ENCODE measurements at places on chromosomes 4 and X.

- DNase-seq = no peak
Measured at GRCh38 chr4:113692809-113693411, 68.6 kb downstream of the CAMK2D start.

GRCh38 chr4:83370640-83370906 is 35.9 kb upstream of the HPSE start:
- no peak for DNase-seq

GRCh38 chr4:31272331-31273061 is 552.3 kb downstream of the PCDH7 start:
- no peak for DNase-seq

GRCh38 chr4:153616006-153616555 is 68.0 kb upstream of the TLR2 start:
- no peak for DNase-seq

- no peak for DNase-seq
Measured at GRCh38 chrX:10549280-10549679, 71.1 kb downstream of the MID1 start.

DNA sequence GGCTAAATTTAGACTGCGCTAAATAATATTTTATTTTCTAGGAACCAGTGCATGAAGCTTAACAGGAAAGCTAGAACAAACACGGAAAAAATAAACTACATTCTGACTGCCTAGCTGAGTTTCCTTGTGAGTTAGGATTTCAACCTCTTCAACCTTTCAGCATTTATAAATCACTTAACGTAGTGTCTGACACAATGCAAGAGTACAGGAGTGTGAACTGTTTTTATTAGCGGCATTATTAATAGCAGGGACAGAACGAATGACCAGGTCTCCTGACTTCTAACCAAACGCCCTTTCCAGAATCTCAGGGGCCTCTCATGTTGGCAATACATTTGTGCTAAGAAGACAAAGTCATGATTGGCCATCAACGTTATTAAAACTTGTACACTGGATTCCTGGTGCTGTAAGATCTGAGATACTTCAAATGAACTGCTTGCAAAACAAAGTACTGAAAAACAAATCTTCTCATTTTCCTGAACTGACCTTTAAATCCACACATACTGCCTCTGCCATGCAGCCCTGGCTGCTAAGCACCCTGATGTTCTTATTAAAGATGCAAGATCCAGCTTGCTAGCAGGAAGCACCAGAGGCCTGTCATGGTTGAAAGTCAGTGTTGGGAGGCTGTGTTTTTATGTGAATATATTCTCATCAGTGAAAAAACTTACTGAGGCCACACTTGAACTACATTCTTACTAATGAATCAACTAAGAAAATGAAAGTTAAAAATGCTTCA is 380.4 kb upstream of the CPEB2 start:
- no peak for DNase-seq

GRCh38 chr4:108890484-108890881 is 127.6 kb upstream of the ETNPPL start:
- DNase-seq = no peak

DNA sequence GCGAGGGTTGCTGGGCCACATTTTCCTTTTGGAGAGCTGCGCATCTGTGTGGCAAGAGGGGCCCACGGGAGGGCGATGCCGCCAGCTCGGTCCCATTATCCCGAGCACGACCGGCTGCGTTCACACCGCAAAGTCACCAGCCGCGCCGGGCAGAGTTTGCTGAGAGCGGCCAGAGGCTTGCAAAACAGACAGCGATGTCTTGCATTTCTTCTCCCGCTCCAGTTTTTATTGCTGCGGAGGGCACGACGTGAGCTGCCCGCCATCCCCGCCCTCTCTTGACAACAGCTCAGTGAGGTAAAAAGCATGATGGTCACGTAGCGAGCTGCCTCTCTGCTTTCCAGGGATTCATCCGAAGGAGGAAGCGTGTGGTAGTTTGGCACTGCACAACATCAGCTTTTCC is 102.1 kb upstream of the TENM3 start:
- DNase-seq = no peak

- no peak for DNase-seq
Measured at GRCh38 chrX:15882704-15883539, 28.3 kb upstream of the AP1S2 start.

DNA sequence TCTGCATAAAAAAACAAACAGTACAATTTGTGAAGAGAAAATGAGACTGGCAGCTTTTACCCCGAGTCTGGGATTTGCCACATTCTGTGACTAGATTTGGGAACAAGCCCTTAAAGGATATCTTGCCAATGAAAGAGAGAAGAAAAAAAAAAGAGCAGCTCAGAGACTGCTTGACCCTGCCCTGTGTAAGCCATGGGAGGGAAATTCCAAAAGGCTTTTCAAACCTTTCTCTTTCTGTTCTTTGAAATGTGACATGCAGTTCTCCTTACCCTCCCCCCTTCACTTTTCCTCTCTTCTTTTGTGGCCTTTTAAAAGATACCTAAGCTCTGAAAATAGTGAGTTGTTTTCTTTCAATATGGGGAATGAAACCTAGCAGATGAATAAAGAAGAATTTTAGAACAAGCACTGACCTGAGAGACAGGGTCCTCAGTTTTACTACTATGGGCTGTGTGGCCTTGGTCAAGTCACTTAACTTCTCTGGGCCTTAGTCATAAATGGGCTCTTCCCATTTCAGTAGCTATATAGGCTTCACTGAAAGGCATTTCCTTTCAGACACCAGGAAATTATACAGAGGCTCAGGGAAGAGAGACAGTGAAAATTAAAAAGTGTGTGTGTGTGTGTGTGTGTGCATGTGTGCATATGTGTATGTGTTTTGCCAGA is 5.1 kb downstream of the CCDC160 start:
- no peak for DNase-seq

DNA sequence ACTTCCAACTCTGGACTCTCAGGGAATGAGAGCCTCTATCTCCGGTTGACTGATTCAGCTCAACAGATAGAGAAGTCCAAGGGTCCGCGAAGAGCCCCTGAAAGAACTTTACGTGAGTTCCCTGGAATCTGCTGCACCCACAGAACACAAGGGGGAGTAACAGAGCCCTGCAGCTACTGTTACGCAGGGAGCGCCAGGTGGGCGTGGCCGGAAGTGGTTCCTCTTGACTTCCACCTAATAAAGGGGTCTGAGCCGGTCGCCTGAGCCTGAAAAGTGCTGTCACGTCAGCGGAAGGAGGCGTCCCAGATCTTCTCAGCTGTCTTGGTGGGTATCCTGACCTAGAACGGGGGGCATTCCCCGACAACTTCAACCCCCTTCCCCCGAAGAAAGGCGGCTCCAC is at the start of gene MAGEB6:
MAGEB6 (plus strand) TSS at position 237 of the 400 bp plus-strand sequence. CDS start 1,407 bp downstream, outside the sequence.
- no peak for DNase-seq

DNA sequence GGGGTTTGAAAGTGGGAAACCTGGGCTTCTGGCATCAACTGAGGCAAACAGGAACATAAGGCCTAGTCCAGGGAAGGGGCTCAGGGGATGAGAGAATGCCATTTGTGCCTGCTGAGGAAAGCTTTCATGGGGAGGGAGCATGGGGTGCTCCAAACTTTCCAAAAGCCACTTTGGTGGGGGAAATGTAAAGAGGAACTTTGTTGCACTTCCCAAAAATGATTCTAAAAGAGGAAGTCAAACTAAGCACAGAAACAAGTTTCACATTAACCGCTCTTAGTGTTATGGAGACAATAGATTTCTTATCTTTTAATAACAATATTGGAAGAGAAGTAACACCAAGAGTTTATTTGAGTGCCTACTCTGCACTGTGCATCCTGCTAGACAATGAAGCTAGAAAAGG is 32.3 kb downstream of the GAB3 start:
- no peak for DNase-seq

DNA sequence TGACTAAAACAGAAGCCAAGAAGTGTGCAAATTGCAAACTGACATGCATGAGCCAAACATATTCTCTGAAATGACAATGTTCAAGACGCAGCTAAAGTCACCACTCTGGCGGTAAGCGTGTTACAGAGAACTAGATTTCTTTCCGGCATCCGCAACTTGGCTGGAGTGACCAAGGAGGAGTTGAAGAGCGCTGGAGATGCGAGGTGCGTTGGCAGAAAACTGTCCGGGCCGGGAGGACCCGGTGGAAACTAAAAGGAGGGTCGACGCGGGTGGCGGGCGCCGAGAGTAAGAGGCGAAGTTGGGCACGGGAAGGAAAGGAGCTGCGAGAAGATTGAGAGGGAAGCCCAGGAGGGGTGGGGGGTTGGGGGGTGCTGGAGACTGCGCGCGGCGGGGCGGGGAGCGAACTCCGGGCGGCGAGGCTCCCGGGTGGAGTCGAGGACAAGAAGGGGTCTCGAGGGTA is 807 bp downstream of the SEL1L3 start:
- DNase-seq = no peak

DNA sequence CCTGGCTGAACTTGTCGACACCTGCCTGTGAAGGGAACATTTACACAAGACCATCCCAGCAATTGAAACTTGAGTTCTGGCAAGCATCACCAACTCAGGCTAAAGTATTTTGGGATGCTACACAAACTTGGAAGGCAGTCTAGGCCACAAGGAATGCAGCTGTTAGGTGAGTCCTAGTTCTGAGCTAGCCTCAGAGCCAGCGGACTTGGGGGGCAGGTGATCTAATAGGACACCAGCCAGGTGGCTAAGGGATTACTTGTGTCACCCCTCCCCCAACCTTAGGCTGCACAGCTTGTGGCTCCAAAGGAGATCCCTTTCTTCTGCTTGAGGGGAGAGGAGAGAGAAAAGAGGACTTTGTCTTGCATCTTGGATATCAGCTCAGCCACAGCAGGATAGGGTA is 62.3 kb upstream of the DKK2 start:
- DNase-seq = no peak

GRCh38 chr4:144267084-144267483 is 126.6 kb upstream of the GYPA start:
- DNase-seq = no peak

DNA sequence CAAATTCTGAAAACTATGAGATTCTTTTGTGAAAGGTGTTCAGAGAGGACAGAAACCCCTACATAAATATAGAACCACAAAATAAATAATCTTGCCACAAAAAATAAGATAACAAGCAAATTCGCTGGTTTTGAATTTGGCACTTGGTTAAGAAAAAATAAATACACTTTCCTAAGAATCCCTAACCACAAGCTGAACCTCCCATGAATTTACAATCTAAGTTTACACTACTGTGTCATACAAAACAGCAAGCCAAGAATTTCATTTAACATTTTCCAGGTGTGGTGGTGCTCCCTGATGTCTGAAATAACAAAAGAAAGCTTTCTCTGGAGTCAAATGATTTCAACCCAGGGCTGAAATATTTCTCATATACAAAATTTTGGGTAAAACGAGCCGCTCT is 121.0 kb downstream of the KCNIP4 start:
- DNase-seq = no peak

DNA sequence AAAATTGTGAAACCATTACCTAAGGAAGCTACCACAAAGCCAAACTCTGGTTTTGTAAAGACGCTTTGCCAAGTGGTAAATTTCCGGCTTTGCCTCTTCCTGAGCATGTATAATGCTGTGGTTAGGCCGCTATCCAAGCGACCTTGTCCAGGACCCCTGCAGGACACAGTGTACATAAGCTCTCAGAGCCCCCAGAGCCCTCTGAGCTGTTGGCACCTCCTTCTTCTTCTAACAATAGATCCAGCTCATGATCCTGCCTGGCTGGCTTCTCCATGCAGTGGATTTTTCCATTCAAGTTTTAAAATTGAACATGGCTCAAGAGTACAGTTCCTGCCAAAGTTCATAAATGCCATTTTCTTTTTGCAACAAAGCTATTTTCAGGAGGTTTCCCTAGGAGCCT is 326.7 kb downstream of the MAPK10 start:
- DNase-seq = no peak

DNA sequence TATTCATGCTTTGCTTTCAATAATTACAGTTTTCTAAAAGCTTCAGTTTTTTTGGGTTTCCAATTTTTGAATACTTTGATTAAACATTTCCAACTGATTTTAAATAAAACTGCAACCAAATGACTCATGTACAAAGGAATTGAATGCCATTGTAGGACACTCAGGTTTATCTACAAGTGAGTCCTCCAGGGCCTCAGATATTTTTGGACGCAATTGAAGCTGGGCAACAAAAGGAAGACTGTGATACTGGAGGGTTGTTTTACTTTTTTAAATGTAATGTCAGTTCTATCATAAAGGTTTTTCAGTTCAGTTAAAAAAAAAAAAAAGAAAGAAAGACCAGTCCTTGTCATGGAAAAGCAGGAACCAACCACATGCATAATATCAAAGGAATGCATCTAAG is 64.2 kb downstream of the MAGEA10 start:
- DNase-seq = no peak

DNA sequence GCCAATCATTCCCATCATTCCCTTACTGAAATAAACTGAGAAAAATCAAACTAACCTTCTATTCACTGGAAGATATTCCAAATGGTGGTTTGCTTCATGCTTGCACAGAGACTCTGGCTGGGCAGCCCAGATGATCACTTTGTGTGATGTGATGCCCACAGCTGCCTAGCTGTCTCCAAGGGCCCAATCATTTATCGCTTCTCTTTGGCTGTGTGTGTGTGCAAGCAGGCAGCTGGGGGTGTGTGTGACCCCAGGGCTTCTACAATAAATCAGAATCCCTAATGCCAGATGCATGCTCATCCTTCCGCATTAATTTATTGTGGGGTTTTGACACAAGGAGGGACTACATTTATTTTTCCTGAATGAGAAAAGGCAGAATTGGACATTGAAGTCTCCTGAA is 140.1 kb upstream of the NDP start:
- DNase-seq = no peak

GRCh38 chr4:77681792-77682191 is 76.2 kb downstream of the CXCL13 start:
- DNase-seq = no peak

DNA sequence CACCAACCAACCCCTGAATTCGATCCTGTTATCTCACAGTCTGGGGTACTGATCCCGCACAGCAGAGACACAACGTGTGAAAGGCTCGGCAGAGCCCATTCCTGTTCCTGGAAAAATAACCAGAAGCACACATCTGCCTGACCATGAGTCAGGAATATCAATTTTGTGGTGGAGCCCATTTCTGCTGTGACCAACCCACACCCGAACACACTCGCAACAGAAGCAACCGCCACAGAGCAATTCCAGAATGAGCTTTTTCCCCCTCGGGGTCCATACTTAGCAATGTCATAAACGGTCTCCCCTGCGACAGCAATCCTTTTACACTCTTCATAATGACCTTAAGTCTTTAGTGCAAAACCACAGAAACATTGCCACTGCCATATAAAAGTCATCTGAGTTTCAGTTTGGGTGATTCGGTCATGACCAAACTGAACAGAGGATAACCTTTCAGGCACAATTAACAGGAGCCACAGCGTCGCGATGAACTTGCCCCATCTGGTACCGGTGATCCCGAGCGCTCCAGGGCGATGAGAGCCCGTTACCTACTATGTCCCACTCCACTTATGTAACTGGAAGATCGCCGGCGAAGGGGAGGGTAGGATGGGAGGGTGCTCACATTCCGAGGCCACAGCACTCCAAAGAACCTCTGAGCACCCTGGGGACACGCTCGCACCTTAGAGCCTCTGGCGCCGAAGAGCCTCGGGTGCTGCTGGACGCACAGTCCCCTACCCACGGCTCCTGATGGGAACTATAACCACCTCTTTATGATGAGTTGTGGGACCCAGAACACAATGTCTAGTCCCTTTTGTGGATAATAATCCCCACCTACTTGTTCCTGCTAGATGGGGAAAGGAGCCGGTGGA is 1.1 kb downstream of the MECP2 start:
- no peak for DNase-seq

GRCh38 chrX:85499400-85499799 is 119.9 kb upstream of the POF1B start:
- no peak for DNase-seq
